ENCODE measurements at places on chromosomes 5 and 9. TPM values are rescaled to one million over a fixed set of nuclear protein-coding genes. Genes with fewer than 3 reads are reported as not detected.
A peak's percentile ranks its signal among the peaks of the same experiment; 100 is the strongest.

- no peaks in the 10 kb centered on the region for H3K27me3 ChIP-seq
- no peak overlapping the region for H3K27ac ChIP-seq
- H3K4me3 ChIP-seq: no peak overlapping the region
- H3K4me1 ChIP-seq: peaks cover 15% of the 10 kb centered on the region
- no peak for DNase-seq
These were observed 39.2 kb downstream of the PRR16 start for GRCh38 chr5:120503341-120503740.

- H3K4me3 ChIP-seq: no peak overlapping the region
- no peak overlapping the region for H3K27ac ChIP-seq
- no peaks in the 10 kb centered on the region for H3K27me3 ChIP-seq
- H3K36me3 ChIP-seq: no peaks in the 10 kb centered on the region
- DNase-seq: no peak
These were observed 56.3 kb upstream of the GPBP1 start for GRCh38 chr5:57117596-57117995.

GRCh38 chr9:108003526-108003925 is 514.0 kb upstream of the KLF4 start:
- H3K4me3 ChIP-seq: no peak overlapping the region
- no peak for DNase-seq
- H3K36me3 ChIP-seq: no peaks in the 10 kb centered on the region

- H3K27me3 ChIP-seq: peaks cover 15% of the 10 kb centered on the region
- no peaks in the 10 kb centered on the region for H3K36me3 ChIP-seq
- no peak overlapping the region for H3K27ac ChIP-seq
- no peaks in the 10 kb centered on the region for H3K4me1 ChIP-seq
- DNase-seq: no peak
- no peak overlapping the region for H3K4me3 ChIP-seq
These were observed 13.0 kb upstream of the CYFIP2 start for GRCh38 chr5:157252711-157253465.

- DNase-seq: no peak
- H3K27ac ChIP-seq: no peak overlapping the region
- H3K4me3 ChIP-seq: no peak overlapping the region
- H3K4me1 ChIP-seq: peaks cover 77% of the 10 kb centered on the region
These were observed 102.8 kb upstream of the CDKN2B start for GRCh38 chr9:22111954-22112247.

DNA sequence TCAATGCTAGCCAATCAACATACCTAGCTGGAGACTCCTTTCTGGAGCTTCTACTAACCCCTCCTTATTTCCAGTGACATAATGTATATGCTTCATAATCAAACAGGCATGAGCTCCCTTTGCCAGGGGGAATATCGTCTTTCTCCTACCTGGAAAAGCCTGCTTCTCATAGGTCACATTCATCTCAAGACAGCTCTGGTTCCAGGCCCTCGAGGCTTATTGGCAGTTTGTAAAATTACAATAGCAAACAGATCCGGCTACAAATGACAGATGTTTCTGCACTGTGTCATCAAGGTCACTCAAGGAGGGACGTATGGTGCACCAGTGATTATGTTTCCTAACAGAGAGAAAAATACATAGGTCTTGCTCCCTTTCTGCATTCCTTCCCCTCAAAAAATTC is 140.0 kb downstream of the SAXO1 start:
- H3K27ac ChIP-seq: no peak overlapping the region
- H3K4me1 ChIP-seq: no peaks in the 10 kb centered on the region
- DNase-seq: no peak
- peaks cover 26% of the 10 kb centered on the region for H3K27me3 ChIP-seq

GRCh38 chr5:18091142-18091541 is 456.9 kb downstream of the TAF11L14 start:
- DNase-seq: no peak
- no peak overlapping the region for H3K4me3 ChIP-seq
- no peaks in the 10 kb centered on the region for H3K27me3 ChIP-seq
- H3K4me1 ChIP-seq: no peaks in the 10 kb centered on the region

GRCh38 chr5:14665101-14665822 is 744 bp downstream of the OTULIN start:
- DNase-seq: peak; percentile 36
- peak overlapping the region; percentile 81 for H3K27ac ChIP-seq
- H3K27me3 ChIP-seq: no peaks in the 10 kb centered on the region
- H3K4me3 ChIP-seq: peak overlapping the region; percentile 99
- peaks cover 32% of the 10 kb centered on the region for H3K36me3 ChIP-seq

- H3K36me3 ChIP-seq: no peaks in the 10 kb centered on the region
- H3K4me1 ChIP-seq: no peaks in the 10 kb centered on the region
- peaks cover 13% of the 10 kb centered on the region for H3K27me3 ChIP-seq
- H3K4me3 ChIP-seq: no peak overlapping the region
These were observed 194.8 kb downstream of the SPOCK1 start for GRCh38 chr5:137304226-137304874.

The ANKRD31 gene
- 1.5 TPM for total RNA-seq

The MAMDC2 gene
- 0.29 TPM for total RNA-seq
